ENCODE measurements at places on chromosomes 12 and 14.

GRCh38 chr14:94632305-94632590 is 20.1 kb downstream of the SERPINA3 start:
- DNase-seq: no peak

GRCh38 chr12:120225200-120225558 is 24.3 kb upstream of the RPLP0 start:
- no peak for DNase-seq

- DNase-seq: no peak
Measured at GRCh38 chr12:57173089-57173488, 25.7 kb upstream of the LRP1-AS start.

DNA sequence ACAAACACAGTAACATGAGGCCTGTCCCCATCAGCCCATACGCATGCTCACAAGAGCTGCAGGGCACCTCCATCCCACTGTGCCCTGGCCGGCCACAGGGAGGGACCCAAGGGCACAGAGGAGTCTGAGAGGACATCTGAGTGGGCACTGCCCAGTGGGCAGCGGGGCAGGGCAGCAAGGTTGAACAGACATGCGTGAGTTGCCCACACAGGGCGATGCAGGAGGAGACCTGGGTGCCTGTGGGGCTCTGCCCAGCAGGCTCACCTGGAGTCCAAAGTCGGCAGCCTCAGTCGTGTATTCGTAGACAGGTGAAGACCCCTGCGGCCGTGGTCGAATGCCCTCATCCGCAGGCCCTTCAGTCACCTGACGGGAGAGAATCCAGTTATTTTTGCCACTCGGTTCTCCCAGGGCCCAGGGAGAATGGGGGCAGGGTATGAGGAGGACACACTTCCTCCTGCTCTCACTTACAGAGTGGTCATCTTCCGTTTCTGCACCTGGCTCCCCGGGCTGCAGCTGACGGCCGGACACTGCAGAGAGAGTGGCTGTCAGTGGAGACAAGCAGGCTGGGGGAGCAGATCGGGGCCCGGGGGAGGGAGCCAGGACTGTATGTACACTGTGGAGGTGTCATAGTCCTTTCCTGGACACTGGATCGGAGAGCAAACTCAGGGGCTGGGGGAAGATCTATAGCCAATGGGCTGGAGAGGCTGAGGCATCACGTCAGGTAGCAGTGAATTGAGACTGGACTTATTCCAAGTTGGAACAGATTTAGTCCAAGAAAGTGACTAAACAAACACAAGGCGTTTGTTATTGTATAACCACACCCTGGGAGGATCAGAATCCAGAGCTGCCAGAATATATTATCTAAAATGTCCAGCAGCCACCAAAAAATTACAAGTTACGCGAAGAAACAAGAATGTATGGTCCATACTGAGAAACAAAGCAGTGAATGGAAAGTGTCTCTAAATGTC is 20.7 kb downstream of the AHNAK2 start:
- DNase-seq: no peak

GRCh38 chr12:54683398-54683797 is 35.2 kb upstream of the DCD start:
- DNase-seq: no peak

Measured in GM12865 (cell line).